ENCODE measurements at places on chromosomes 4 and X.

DNA sequence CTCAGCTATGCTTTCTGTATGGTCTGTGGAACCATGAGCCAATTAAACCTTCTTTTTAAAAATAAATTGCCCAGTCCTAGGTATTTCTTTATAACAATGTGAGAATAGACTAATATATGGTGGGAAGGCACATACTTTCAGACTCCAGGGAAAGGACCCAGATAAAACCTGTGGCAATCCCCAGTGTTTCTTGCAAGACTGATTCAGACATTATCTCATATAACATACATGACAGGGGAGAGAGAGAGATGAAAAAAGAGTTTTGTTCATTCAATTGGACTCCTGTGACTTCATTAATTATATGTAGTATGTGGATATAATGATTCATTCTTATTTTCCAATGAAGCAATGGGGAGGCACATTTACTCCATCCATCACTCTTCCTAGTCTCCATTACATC is 291.4 kb upstream of the PRKX start:
- no peak for DNase-seq

DNA sequence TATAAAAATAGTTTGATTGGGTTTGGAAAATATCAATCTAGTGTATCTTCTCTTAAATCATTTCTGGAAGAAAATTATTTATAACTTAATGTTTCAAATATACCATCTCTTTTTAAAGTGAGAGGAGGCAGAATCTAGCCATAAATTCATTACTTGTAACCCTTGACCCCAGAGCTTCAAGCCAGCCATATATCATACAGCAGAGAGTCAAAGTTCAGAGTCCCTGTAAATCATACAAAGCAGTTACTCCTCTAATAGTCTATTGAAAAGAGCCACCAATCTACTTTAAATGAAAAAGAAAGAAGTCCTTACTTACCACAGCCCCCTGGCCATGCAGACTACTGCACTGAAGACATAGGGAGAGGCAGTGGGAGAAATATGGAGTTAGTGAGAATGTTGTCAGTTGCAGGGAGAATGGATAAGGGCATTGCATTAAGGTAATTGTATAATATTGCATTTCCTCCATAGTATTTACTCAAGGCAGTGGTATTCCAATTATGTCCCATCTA is 229.5 kb downstream of the NKX6-1 start:
- no peak for DNase-seq

DNA sequence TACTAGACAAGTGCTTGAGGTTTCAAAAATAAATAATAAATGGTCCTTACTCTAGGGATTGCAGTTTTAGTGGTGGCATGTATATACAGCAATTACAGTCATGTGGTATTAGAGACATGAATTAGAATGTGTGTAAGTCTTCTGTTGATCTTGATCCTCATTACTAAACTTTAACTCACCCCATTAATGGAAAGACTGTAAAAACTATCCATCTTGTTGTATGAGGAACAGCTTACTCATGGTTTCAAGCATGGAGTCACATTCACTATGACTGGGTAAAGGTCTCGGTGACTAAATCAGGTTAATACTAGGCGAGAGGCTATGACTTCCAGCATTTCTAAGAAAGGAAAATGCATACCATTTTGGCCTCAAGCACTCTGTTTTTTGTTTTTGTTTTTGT is 107.0 kb upstream of the HPGD start:
- no peak for DNase-seq

DNA sequence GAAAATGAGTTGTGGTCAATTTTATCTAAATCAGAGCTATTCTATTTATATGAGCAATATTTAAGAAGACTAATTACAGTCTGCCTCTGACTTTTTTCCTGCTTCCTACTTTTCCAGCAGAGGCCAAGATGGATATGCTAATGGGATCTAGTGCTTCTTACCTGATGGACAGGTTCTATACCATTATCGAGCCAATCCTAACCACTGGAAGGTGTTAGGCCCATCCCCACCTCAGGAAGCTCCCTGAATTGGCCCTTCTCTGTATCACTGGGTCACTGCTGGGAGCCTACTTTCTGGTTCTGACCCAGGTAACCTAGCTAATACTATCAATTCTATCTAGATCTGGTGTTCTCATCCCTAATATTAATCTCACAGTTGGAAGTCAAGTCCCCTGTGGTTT is 577 bp upstream of the YIPF7 start:
- DNase-seq = no peak

GRCh38 chr4:3801521-3801920 is 35.3 kb downstream of the ADRA2C start:
- DNase-seq = no peak

DNA sequence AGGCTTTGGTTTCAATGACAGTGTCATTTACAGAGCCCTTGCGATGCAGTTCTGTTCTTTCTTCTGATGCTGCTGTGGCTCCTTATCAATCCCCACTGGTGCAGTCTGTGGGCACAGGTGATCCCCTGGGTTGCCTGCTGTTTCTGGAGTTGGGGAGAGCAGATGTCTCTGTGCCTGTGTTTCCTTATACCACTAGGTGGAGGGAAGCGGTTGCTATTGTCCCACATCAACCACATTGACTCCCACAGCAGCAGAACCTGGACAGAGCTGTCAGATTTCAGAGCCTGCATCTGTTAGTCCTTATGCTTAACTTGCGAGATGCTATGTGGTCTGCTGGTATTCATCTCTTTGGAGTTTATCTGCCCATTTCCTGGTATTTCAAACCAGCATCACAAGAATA is 57.7 kb downstream of the NEIL3 start:
- no peak for DNase-seq

- DNase-seq = no peak
Measured at GRCh38 chr4:141860974-141861373, 224.6 kb downstream of the IL15 start.

GRCh38 chrX:70826715-70827114 is 81.8 kb downstream of the TEX11 start:
- DNase-seq = no peak

GRCh38 chr4:69984030-69984443 is 11.7 kb upstream of the STATH start:
- DNase-seq = no peak

DNA sequence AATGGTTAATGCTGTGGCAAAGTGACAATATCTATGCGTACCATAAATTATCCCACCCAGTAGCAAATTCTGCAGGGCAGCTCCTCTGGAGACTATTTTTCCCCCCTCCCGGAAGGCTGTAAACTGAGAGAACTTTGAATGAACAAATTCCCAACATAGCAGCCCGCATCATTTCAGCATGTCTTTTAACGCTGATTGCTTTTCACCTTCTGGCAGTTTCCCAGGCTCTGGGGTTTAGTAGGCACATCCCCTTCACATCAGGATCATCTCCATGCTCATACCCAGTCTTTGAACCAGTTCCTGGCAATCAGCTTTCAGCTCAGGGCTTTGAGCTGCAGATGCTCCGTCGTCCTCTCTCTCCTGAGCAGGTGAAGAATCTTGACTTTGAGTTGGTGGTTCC is 26.6 kb upstream of the WDR1 start:
- DNase-seq = no peak

Data from GM12864 (cell line).